Aorta (tissue), 5 donors: ENCODE measurements at places on chromosomes 7 and 10. TPM values are rescaled to one million over a fixed set of nuclear protein-coding genes. Genes with fewer than 3 reads are reported as not detected.

GRCh38 chr7:4523873-4524272, 158.2 kb upstream of the FOXK1 start:
- no peaks in the 10 kb centered on the region for H3K27me3 ChIP-seq
- DNase-seq: no peak
- no peak overlapping the region for H3K4me3 ChIP-seq

DNA sequence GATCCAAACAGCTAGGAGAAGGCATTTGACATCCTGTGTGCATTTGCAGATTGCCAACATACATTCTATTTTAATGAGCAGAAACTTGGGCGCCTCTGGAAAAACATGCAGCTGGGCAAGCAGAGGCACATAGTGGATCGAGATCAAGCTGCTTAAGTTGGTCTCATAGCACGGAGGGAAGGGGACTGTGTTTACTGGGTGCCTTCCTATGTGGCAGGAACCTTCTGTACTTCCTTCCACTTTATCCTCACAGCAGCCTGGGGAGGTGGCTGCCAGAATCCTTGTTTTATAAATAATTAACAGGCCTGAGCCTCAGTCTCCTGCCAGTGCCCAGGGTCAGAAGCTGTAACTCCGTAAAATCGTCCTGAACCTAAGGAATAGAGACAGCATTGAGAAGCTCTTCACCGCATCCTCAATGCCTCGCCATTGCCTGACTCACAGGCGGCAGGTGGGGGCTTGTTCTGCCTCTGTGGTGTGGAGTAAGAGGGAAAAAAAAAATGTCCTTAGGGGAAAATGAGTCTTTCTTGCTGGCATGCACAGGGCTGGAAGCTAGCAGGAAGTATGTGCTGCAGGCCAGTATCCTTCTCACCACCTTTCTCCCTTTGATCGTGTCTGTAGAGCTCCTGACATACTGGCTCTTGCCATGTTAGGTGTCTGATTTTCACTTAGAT, 6.2 kb downstream of the VWA2 start:
- H3K4me3 ChIP-seq: no peak overlapping the region
- H3K4me1 ChIP-seq: no peaks in the 10 kb centered on the region
- peaks cover 2% of the 10 kb centered on the region for H3K27me3 ChIP-seq
- no peaks in the 10 kb centered on the region for H3K36me3 ChIP-seq

DNA sequence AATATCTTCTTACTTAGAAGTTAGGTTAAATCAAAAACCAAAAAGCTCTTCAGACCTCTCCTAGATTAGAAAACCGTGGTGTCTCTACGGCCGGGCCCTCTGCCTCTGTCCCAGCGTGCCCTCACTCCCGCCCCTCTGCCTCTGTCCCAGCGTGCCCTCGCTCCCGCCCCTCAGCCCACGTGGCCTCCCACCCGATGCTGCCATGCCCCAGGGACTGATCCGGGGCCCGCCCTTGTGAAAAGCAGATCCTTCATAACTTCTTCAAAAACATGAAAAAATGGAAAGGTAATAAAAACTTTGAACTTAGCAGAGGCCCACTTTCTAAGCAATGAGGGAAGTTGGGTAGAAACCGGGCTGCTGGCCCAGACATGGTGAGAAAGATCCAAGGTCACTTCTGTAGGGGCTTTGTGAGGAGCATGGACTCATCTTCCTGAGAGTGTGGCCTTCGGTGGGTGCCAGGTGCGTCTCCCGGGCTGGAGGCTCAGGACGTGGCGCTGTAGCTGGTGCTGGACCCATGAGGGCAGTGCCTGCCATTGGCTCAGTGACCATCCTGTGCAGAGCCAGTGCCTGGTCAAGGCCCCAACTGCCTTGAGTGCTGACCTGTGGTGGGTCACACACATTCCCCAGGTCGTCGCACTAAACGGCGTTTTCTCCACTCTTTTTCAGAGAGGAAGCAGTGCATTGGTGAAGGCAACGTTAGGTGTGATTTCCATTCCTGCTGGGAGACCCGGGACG, 4.9 kb upstream of the DPYSL4 start:
- no peak overlapping the region for H3K27ac ChIP-seq
- H3K36me3 ChIP-seq: no peaks in the 10 kb centered on the region
- no peaks in the 10 kb centered on the region for H3K27me3 ChIP-seq
- no peak overlapping the region for H3K4me3 ChIP-seq

VWA2 gene
- polyA plus RNA-seq: 0.13 TPM

RAPGEF5 gene
- 8.4 TPM for polyA plus RNA-seq

TIMM23 gene
- 39.4 TPM for polyA plus RNA-seq

PRLHR gene
- polyA plus RNA-seq: not detected

FKBP14 gene
- 4.9 TPM for polyA plus RNA-seq

PARD3 gene
- polyA plus RNA-seq: 6.4 TPM
